ENCODE measurements at places on chromosomes 5 and 9.

GRCh38 chr9:38229504-38230155 is 160.6 kb upstream of the SHB start:
- DNase-seq = no peak

- DNase-seq = no peak
These were observed 500.7 kb downstream of the TLE4 start for GRCh38 chr9:80072451-80072850.

- peak; percentile 8 for DNase-seq
These were observed 16.1 kb downstream of the SLC45A2 start for GRCh38 chr5:33968211-33969005.

DNA sequence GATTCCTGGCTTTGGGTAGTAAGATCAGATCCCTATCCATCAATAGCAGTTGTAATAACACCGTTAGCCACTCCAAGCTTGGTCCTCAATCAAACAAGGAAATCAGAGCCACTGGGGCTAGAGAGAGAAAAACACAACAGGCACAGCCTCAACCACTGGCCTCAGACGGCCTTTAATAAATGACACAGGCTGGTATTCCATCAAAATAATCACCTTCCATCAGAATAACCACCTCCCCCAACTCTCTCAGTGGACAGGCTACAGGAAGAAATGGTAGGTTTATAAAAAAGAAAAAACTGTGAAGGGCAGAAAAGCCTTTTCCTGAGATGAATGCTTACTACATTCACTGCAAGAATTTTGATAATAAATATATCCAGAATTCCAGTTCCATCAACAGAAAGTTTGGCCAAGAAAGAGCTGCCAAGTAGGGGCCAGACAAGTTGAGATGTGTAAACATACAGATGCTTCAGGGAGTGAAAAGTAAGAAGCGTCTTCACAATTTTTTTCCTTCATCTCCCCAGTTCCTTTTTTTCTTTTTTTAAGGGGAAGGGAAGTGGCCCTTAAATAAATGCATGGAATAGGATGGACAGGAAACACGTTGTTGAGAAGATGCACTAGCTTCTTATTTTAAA is 5.5 kb downstream of the FOXD1 start:
- no peak for DNase-seq

DNA sequence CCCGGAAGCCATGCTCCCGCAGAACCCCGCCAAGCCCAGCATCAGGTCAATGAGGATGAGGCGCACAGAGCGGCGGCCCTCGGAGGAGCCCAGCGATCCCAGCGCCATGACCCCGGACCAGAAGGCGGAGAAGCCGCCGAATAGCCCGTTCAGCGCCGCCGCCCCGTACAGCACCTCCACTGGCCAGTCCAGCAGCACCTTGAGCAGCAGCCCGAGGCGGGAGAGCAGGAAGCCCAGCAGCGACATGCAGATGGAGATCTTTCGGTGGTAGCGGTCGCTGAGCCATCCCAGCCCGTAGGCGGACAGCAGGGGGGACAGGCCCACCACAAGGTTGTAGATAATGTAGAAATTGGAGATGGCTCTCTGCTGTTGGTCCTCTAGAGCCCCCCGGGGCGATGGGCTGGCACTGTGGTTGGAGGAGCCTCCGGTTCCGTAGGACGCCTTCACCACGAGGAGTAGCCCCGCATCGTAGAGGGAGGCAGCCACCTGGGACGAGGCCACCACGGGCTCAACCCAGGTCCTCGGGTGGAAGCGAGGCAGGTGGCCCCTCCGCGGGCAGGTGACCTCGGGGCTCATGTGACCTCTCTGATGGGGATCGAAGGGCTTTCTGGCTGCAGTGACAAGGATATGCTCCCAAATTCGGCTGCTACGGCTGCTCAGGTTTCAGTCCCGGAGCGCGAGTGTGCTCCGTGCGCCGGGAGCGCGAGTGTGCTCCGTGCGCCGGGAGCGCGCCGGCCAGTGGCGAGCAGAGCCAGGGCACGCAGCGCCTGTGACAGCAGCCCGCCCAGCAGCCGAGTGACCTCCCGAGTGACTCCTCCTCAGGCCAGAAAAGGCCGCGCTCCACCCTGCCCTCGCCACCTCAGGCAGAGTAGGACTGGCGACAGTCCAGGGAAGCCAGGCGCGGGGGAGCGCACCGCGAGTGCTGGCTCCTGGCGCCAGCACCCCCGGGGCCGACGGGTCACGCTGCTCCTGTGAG is at the start of gene SLC46A2:
Gene SLC46A2 (minus strand): TSS at position 771 of the 976 bp plus-strand sequence. CDS start 195 bp downstream, at position 576.
- peak; percentile 16 for DNase-seq

GRCh38 chr5:179612577-179613459 is 10.7 kb downstream of the HNRNPH1 start:
- DNase-seq = no peak

DNA sequence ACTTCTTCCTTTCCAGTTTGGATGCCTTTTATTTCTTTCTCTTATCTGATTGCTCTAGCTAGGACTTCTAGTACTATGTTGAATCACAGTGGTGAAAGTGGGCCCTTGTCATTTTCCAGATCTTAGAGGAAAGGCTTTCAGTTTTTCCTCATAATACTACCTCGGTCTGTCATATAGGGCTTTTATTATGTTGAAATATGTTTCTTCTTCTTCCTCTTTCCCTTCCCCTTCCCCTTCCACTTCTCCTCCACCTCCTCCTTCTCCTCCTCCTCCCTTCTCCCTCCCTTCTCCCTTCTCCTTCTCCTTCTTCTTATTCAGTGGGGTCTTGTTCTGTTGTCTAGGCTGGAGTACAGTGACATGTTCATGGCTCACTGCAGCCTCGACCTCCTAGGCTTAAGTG is 9.2 kb upstream of the TERT start:
- DNase-seq = no peak

GRCh38 chr5:2892466-2893000 is 141.1 kb upstream of the IRX2 start:
- no peak for DNase-seq

DNA sequence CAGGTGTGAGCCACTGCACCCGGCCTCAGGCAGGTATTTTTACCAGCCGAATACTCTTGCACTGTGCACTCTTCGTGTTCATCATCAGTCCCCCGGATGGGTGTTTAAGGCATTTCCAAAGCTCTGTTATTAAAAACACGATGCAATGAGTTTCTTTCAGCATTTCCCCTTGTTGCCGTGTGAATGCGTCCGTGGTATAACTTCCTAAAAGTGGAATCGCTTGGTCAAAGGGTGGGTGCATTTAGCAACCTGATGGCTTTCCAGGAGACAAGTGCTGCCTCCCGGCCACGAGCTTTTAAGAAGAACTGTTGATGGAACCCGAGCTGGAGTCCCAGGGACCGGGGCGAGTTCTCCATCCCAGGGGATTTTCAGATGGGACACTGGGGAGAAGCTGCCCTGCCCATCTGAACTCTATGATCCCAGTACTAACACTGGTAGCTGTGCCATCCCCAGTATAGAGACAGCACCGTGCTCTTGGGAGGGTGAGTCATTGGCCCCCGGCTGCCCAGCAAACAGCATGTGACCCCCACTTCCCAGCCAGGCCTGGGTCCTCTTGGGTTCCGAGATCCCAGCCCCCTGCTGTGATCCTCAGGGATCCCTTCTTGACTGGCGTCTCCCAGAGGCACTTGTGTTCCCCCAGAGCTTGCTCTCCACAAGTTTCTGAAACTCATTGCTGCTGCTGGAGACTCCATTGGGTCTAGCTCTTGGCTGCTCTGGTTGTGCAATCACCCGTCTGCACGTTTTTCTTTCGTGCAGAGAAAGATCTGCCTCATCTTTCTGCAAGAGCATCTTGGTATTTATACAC is 169.5 kb upstream of the IER5L start:
- no peak for DNase-seq

- no peak for DNase-seq
These were observed 44.6 kb upstream of the FCN1 start for GRCh38 chr9:134962065-134962972.

DNA sequence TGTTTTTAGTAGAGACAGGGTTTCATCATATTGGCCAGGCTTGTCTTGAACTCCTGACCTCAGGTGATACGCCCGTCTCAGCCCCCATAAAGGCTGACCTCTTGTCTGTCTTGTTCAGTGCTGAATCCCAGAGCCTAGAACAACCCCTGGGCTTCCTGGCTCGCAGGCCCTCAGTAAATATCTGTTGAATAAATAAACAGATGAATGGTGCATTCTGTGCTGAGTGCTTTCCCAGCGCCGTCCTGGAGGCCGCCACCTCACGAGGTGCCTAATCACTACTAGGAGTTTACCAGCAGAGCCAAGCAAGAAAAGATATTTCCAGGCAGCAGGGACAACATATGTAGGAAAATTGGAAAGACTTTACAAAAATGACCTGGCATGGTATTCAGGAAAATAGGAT is 88.5 kb downstream of the SNX24 start:
- no peak for DNase-seq

GRCh38 chr5:39257554-39257953 is 38.2 kb upstream of the FYB1 start:
- no peak for DNase-seq

DNA sequence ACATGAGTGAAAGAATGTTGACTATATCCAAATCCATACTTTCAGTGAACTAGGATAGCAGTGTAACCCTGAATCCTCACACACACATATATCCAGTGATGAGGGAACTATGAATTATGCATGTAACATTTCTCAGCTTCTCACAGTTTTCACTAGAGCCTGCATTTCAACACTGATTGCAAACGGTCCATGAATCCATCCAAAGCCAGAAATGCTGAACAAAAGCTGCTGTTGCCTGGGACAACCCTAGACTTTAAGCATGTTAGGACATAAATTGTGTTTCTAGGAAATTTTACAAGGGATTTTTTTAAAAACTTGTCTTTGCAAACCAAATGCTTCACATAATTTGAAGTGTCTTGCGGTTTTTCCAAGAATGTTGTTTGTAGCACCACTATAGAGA is 2010.0 kb upstream of the WWC1 start:
- DNase-seq = no peak

DNA sequence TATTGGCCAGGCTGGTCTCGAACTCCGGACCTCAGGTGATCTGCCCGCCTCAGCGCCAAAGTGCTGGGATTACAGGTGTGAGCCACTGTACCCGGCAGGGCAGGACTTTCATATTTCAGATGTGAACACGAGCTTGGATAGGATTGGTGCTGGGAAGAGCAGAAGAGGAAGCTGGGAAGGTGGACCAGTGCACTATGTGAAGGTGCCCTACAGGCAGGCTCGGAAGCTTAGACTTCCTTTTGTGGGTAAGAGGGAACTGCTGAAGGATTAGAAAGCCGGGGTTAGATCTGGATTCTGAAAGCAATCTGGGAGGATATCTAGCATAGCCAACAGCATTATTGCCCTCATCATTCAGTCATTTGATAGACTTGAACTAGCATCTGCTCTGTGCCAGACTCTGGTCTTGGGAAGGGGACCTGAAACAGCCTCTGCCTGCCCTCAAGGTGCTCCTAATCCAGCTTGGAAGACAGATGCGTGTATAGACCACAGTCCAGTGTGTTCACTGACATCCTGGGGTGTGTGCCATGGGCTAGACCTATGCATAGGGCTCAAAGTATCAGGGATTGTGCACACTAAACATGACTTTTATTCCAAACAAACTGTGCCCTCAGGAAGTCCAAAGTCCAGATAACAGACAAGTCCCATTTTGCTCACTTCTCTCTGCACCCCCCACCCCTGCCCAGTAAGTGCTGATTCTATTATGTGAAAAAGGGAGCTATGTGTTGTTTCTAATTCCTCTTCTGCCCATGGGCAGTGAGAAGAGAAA is 637 bp downstream of the CBY3 start:
- no peak for DNase-seq

- DNase-seq = no peak
These were observed 239.5 kb upstream of the MAP3K1 start for GRCh38 chr5:56575821-56576220.

DNA sequence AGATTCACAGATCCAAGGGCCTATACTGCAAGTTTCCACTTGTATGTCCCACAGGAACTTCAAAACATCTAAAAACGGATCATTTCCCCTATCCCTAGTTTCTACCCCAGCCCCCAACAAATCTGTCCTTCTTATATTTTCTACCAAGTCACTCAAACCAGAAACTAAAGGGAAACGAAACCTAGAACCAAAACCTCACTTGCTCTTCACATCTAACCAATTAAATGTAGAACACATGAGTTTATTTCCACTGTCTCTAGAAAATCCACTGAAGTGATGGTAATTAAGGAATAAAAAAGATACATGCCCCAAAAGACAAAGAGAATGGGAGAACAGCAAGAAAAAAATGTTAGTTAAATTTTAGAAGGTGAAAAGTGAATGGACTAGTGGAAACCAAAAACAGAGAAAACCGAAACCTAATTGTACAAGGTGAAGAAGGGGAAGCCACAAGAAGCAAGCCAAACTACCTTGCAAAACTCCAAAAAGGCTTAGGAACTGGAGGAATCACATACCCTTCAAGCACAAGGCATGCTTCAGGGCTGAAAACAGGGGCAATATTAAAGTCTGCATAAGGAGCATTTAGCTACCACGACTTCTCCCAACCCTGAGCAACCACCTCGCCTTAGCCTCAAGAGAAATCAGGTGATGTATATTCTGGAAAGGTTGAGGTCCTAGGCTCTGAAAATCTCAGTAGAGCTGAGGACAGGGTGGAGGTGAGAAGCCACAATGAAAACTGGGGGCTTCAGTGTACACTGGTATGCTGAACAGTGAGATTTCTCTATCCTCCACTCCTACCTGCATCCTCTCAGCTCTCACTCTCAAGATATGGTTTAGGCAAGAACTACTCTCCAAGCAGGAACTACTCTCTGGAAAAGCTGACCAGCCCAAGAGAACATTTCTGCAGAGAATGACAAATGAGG is 11.1 kb downstream of the SMU1 start:
- DNase-seq = no peak

GRCh38 chr5:53481887-53482716 is 1.7 kb downstream of the FST start:
- DNase-seq = peak; percentile 68

DNA sequence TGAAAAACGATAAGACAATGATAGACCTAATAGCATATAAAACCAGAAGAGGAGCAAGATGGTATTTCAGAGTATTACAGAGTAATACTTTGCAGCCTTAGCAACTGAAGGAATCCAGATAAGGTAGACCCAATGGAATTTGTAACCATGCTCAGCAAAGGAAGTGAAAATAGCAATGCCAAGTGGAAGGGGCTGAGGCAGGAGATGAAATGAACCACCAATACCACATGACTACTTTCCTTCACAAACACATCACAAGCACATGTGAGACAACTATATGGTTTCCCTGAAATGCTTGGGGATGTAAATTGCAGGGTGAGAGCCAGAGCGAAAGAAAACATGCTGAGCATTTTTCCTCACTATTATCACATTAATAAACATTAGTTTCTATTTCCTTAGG is 79.8 kb upstream of the MELK start:
- no peak for DNase-seq

GRCh38 chr5:119902593-119902992 is 273.2 kb downstream of the FAM170A start:
- DNase-seq = peak; percentile 43

GRCh38 chr5:135598691-135599395 is 20.1 kb upstream of the CXCL14 start:
- no peak for DNase-seq

DNA sequence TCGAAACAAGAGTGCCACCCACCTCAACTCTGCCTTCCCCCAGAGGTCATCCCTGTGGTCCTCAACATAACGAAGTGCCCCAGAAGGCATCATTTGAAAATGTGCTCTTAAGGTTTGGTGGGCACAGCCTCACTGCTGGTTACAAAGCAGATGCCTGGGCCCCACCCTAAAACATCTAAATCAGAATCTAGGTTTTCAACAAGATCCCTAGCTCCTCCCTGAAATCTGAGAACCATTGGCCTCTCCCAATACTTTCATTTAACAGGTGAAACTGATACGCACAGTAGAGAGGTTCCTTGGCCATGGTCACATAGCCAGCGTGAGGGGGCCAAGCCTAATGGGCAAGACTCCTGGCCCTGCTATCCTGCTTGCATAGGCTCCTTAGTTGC is 376.2 kb upstream of the CLINT1 start:
- DNase-seq = no peak

GRCh38 chr5:89168766-89169165 is 285.8 kb upstream of the MEF2C start:
- DNase-seq = no peak

Data from mesendoderm (in vitro differentiated cells).